ENCODE measurements at places on chromosomes 11 and 22.

DNA sequence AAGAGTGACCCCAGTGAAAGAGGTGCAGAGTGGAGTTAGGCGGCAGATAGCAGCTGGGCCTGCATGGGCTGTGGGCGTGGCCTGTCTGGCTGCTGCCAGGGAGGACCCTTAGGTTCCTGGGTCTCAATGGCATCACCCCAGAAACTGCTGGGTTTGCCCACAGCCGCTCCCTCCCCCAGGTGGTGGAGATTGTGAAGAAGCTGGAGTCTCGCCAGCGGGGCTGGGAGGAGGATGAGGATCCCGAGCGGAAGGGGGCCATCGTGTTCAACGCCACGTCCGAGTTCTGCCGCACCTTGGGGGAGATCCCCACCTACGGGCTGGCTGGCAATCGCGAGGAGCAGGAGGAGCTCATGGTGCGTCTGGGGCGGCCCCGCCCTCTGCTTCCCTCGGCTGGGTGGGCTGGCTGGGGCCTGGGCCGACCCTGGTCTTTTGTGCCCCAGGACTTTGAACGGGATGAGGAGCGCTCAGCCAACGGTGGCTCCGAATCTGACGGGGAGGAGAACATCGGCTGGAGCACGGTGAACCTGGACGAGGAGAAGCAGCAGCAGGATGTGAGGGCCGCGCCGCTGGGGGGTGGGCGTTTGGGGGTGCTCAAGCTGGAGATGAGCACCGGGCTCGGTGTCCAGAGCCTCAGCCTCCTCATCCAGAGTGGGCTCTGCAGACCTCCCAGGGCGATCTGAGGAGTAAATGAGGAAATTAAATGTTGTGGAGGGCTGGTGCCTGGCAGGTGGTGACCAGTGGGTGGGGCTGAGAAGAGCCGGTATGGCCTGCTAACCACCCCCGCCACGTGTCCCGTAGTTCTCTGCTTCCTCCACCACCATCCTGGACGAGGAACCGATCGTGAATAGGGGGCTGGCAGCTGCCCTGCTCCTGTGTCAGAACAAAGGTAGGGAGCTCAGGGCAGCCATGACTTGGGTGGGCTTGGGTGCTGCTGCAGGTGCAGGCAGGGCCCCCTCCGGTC lies 15.0 kb downstream of the SART1 start:
- no peak for DNase-seq

GRCh38 chr11:113124006-113124405 lies 162.8 kb downstream of the NCAM1 start:
- DNase-seq: no peak

DNA sequence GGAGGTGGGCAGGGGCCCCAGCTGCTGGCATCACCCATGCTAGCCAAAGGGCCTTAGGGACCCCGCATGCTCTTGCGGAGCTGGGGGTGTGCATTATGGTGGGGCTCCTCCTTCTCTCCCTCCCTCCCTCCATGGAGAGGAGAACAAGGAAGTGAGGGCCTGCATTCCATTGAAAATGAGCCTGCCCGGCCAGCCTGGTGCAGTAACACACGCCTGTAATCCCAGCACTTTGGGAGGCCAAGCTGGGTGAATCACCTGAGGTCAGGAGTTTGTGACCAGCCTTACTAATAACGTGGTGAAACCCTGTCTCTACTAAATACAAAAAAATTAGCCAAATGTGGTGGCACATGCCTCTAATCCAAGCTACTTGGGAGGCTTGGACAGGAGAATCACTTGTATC lies 22.4 kb downstream of the SNAP29 start:
- DNase-seq: no peak

DNA sequence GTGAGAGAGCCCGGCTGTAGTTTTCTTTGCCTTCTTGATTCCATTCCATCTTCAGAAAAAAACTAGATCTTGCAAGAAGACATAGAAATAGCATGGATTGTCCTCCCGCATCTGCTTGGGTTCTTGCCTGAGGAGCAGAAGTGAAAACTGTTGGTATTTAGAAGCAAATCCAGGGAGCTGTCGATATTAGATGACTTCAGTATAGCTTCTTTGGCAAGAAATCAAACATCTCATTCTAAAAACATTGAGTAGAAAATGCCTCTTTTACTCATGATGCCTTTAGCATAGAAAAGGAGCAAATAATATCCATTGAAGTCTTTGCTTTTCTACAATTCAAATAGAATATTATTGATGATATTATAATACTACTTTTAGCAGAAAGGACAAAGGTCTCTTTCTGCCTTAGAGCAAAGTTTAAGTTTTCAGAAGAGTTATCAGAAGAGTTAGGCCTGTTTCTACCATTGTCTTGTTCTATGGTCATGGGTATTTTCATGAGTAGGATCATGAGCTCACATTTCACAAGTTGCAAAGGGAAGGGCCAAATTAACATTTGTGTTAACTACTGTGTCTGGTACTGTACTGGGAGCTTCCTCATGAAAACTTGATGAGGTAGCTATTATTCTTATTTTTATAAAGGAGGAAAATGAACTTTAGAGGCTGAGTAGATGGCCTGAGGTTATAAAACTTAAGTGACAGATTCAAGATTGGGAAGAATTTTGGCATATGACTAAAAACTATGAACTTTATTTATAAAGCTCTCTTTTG lies 49.7 kb downstream of the EXT2 start:
- DNase-seq: no peak

GRCh38 chr11:79486242-79486984 lies 45.6 kb upstream of the TENM4 start:
- no peak for DNase-seq

GRCh38 chr11:73157101-73158010 lies 15.2 kb upstream of the FCHSD2 start:
- DNase-seq: no peak

- peak; percentile 68 for DNase-seq
These were observed at the start of gene ZNF280B for GRCh38 chr22:22508274-22509176. Gene ZNF280B (minus strand): TSS chr22:22508742. CDS start chr22:22489398, 19,344 bp downstream.

GRCh38 chr22:36341640-36342041 lies 46.1 kb downstream of the MYH9 start:
- no peak for DNase-seq

DNA sequence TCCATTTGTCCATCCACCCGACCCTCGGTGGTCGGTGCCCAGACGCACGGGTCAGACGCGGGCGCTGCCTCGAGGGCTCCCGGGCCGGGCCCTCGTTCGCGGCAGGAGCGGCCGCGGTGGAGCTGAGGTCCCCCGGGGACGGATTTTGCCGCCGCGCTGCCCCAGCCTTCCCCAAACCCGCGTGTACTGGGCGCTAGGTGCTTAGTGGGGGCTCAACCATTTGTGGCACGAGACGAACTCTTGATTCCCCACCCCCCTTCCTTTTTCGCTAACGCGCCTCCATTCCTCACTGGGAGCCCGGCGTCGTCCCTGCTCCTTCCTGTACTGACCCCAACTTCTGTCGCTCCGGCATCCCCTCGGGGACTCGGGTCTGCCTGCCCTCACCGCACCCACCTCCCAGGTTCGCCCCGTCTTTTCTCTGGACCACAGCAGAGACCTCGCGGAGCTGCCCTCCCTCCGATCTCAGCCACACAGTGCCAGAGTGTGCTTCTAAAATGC lies 789 bp upstream of the CBX7 start:
- DNase-seq: no peak
